Immature natural killer cell (primary cell): ENCODE measurements at places on chromosomes 11 and 22. TPM values are rescaled to one million over a fixed set of nuclear protein-coding genes. Genes with fewer than 3 reads are reported as not detected.

DNA sequence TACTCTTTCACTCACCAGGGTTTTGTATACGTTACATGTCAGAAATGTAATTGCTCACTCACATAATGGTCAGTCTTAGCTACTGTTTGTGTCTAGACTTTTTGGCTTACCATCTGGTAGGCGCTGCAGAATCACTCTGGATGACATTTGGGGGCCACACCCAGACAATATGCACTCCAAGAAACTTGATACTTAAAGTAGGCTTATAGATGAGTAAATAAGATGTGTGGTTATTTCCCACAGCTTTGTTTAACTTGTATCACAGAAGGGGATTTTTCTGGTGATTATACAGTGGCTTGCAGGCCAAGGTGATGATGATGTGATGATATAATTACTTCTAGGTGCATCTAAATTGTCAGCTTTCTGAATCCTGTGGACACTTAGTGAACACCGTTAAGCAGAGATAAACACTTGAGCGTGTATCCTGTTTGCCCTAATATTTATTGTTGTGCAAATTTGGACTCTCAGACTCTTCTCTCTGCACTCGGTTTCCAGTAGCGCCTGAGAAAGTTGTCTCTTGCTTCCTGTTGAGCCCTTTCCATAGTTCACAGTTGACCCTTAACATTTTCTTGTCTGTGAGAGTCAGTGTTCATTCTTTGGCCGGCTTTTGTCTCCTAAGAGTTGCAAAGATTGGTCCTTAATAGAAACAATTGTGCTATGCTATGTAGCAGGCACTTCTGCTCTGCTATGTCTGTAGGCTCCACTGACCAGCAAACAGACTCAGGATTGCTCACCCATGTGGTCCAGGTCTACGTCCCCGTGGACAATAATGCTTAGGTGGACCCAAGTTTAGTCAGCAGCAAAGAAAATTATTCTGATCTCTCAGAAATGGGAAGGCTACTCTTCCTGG lies 89.3 kb downstream of the PRR5L start:
- H3K27me3 ChIP-seq: peaks cover 4% of the 10 kb centered on the region
- DNase-seq: peak; percentile 53
- peaks cover 40% of the 10 kb centered on the region for H3K36me3 ChIP-seq
- peak overlapping the region; percentile 93 for H3K27ac ChIP-seq
- H3K4me3 ChIP-seq: peak overlapping the region; percentile 76

KDM4E gene
- not detected for polyA plus RNA-seq

RASSF10 gene
- not detected for polyA plus RNA-seq

KDM4D gene
- 0.10 TPM for polyA plus RNA-seq

TPBGL gene
- not detected for polyA plus RNA-seq

DNA sequence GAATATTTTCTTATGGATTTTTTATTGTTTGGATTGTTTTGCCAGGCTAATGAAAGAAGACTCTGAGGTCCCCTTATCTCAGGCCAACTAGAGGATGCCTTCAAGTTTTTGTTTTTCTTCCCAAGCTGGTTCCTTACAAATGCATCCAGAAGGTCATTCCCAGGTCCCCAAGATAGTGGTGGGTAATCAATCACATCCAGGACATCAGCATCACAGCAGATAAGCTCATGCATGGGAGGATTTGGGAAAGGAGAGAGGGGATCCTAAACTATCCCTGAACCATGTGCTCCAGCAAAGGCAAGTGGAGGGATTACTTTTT lies 20.7 kb downstream of the FZD4 start:
- H3K27ac ChIP-seq: no peak overlapping the region
- no peak overlapping the region for H3K4me3 ChIP-seq
- DNase-seq: no peak

- DNase-seq: peak; percentile 94
- H3K4me1 ChIP-seq: peaks cover 8% of the 10 kb centered on the region
- no peaks in the 10 kb centered on the region for H3K36me3 ChIP-seq
- H3K27ac ChIP-seq: no peak within 1 kb of the TSS
- H3K27me3 ChIP-seq: peaks cover 2% of the 10 kb centered on the region
Measured at GRCh38 chr11:65833297-65834030, at the start of gene SNX32. Gene SNX32, plus strand, starts transcription at chr11:65833963. Its CDS starts 103 bp downstream, at chr11:65834066.

SMIM35 gene
- polyA plus RNA-seq: 0.49 TPM

SPON1 gene
- polyA plus RNA-seq: 0.22 TPM

DNA sequence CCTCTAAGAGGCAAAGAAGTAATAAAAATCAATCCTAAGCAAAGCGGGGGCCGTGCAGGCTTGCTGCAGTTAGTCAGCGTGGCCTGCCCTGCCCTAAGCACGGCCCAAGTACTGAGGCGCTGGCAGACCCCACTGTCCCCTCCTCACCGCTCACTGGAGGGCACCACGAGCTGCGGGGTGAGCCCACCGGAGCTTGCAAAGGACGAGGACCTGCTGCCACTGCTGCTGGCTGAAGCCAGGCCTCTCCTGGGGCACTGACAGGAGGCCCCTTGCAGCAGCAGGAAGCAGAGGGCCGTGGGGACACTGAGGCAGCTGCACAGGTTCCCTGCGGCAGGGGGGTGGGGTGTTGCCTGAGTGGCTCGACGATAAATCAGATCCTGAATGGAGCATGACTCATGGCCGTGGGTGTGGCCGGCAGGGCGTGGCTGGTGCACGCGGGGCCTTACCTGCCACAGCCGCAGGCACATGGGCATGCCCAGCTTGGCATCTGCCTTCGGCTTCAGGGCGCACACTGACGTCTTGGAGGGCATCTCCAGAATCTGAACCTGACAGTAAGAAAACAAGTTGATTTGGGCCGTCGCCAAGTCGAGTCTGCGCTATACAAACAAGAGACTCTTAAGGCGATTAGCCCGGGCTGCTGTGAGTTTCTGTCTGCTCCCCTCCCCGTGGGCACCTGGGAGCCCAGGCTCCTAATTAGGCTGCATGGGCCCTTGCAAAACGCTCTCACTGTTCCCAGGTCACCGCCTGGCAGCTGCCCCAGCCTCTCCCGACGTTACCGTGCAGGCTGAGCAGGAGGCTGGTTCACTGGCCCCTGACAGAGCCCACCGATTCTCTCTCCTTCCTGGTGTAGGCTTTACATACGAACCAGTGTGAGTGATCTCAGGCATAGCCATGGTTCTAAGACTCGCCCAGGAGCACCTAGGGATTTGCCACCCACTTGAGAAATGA lies 45.9 kb downstream of the TBX1 start:
- DNase-seq: no peak
- peaks cover 4% of the 10 kb centered on the region for H3K36me3 ChIP-seq
- no peak overlapping the region for H3K27ac ChIP-seq
- H3K4me3 ChIP-seq: no peak overlapping the region

CD82 gene
- 15.7 TPM for polyA plus RNA-seq

DNA sequence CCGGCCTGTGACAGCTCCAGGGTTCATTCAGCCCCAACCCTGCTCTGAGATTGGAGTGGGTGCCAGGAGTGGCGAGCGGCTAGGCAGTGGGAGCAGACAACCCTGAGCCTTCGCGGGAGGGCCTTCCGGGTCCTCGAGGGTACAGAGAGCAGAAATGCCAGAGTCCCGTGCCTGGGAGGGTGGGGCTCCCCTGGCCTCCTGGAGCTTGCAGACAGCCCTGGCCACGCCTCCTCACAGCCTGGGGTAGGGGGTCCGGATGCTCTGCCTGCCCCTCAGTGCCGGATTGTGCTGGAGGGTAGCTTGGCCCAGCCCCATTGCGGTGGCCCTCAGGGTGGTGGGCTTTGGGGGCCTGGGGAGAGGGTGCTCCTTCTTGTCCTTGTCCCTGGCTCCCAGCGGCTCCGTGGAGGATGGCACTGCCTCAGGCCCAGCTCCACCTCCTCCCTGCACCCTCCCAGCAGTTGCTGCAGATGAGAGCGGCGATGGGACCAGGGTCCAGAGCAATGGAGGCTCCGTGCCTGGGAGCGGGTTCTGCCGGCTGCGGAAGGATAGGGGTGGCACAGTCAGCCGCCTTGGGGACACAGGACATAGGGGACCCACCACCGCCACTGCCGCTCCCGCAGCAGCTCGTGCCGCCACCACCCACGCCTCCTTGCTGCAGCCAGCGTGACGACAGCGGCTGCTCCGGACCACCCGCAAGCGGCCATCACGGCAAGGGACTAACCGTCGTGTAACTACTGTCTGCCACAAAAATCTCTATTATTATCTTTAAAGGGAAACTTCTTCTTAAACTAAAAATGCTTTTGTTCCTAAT lies 34.9 kb upstream of the OR10G7 start:
- H3K4me3 ChIP-seq: peak overlapping the region; percentile 51
- no peak overlapping the region for H3K27ac ChIP-seq
- DNase-seq: peak; percentile 22
- peaks cover 14% of the 10 kb centered on the region for H3K4me1 ChIP-seq

- H3K4me3 ChIP-seq: no peak overlapping the region
- H3K4me1 ChIP-seq: no peaks in the 10 kb centered on the region
- H3K36me3 ChIP-seq: no peaks in the 10 kb centered on the region
- no peak for DNase-seq
- H3K27me3 ChIP-seq: no peaks in the 10 kb centered on the region
Measured at GRCh38 chr11:89065066-89065465, 716 bp downstream of the GRM5 start.

DNA sequence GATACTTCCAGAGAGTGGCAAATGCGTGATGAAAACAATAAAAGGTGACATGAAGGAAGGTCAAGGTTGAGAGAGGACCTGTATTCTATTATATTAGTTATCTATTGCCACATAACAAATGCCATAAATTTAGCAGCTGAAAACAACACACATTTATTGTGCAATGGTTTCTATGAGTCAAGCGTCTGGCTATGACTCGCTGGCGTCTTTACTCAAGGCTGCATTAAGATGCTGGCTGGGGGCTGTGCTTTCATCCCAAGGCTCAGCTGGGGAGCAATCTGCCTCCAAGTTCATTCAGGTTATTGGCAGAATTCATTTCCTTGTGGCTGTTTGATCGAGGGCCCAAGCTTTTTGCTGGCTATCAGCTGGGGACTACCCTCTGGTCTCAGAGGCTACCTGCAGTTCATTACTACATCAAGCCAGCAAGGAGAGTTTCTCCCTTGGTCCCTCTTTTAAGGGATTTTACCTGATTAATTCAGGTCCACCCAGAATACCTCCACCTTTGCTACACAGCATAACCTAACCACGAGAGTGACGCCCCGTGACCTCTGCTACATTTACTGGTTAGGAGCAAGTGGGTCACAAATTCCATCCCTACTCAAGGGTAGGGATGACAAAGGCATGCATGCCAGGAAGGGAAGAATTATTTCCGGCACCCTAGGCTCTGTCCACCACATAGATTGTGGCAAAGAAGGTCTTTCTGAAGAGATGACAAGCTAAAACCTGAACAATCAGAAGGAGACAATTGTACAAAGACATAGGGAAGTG lies 549.1 kb downstream of the MN1 start:
- peaks cover 4% of the 10 kb centered on the region for H3K27me3 ChIP-seq
- no peak for DNase-seq
- no peak overlapping the region for H3K4me3 ChIP-seq
- H3K36me3 ChIP-seq: peaks cover 4% of the 10 kb centered on the region
- no peak overlapping the region for H3K27ac ChIP-seq

SMTNL1 gene
- polyA plus RNA-seq: not detected

DNA sequence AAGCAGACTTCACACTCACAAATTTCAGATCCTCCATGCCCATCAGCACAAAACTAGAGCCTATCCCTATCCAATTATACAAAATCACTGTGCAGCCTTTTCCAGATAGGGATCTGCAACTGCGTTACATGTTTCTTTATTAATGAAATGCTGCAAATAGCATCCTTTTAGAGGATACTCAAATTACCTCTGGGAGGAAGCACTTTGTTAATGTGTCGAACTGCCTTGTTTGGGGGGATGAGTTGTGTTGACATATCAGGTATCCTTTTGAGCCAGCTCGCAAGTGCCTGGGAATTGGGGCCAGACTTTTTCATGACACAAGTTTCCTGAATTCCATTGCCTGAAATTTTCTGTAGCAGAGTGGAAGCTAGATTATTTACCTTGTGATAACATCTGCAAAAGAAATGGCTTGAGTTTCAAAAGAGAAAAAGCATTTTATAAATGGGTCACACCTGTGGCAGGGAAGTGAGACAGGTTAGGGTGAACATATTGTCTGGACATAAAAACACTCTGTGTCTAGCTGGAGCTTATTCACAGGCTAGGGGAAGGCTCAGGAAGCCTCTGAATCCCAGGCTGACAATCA lies 299.1 kb upstream of the MTNR1B start:
- H3K27ac ChIP-seq: no peak overlapping the region
- no peaks in the 10 kb centered on the region for H3K36me3 ChIP-seq
- H3K27me3 ChIP-seq: no peaks in the 10 kb centered on the region
- H3K4me1 ChIP-seq: no peaks in the 10 kb centered on the region

- H3K27ac ChIP-seq: no peak overlapping the region
- H3K27me3 ChIP-seq: no peaks in the 10 kb centered on the region
- H3K4me1 ChIP-seq: no peaks in the 10 kb centered on the region
- no peak overlapping the region for H3K4me3 ChIP-seq
- DNase-seq: no peak
Measured at GRCh38 chr11:20762980-20763379, 93.6 kb downstream of the NELL1 start.

NCAM1 gene
- polyA plus RNA-seq: 35.7 TPM

DRICH1 gene
- polyA plus RNA-seq: not detected

DNA sequence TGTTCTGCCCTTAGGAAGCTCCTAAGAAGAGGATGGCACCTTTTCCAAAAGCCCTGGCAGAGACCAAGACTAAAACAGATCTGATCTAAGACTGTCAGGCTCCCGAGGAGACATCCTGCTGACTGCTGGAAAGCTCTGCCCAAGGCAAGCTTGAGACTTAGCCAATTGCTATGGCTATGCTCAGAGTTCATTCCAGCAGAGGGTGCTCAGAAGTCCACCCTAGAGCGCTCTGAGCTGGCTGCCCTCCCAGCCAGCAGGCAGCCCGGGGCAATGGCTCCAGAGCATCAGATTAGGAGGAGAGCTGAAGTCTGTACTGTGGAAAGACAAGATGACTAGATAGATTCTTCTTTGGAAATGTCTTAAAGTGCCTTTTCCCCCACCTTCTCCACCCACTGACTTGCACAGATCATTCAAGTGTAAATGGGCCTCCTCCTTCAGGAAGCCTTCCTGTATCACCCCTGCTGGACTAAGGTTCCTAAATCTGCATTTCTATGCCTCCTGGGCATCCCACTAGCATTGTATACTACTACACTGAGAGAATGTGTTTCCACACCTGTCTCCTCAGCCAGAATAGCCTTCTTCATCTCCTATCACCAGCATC lies 23.4 kb downstream of the LRRC55 start:
- no peaks in the 10 kb centered on the region for H3K4me1 ChIP-seq
- peaks cover 2% of the 10 kb centered on the region for H3K27me3 ChIP-seq
- no peak overlapping the region for H3K27ac ChIP-seq
- H3K36me3 ChIP-seq: no peaks in the 10 kb centered on the region

DNA sequence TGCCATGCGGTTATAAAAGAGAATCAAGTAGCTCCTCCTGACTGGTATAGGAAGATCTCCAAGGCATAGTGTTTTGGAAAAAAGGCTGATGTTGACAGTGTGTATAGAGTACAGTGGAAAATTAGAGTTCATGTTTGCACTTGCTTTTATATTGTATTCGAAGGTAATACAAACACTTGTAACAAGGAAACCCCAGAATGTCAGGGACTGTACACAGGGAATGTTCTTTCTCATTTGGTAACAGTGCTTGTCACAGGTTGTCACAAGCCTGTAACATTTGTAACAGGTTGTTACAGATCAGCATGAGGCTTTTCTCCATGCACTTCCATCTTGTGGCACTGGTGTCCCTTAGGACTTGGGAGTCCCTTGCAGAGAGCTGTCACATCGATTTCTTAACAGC lies 64.0 kb downstream of the GRK3 start:
- H3K27me3 ChIP-seq: no peaks in the 10 kb centered on the region
- no peaks in the 10 kb centered on the region for H3K4me1 ChIP-seq
- DNase-seq: no peak

GRCh38 chr11:117188620-117189081 lies 10.1 kb downstream of the SIDT2 start:
- H3K4me3 ChIP-seq: no peak overlapping the region
- H3K27ac ChIP-seq: no peak overlapping the region
- no peak for DNase-seq
